ENCODE measurements at places on chromosomes 12 and 14.

GRCh38 chr12:108066583-108067577, 62.2 kb upstream of the WSCD2 start:
- no peak for DNase-seq

DNA sequence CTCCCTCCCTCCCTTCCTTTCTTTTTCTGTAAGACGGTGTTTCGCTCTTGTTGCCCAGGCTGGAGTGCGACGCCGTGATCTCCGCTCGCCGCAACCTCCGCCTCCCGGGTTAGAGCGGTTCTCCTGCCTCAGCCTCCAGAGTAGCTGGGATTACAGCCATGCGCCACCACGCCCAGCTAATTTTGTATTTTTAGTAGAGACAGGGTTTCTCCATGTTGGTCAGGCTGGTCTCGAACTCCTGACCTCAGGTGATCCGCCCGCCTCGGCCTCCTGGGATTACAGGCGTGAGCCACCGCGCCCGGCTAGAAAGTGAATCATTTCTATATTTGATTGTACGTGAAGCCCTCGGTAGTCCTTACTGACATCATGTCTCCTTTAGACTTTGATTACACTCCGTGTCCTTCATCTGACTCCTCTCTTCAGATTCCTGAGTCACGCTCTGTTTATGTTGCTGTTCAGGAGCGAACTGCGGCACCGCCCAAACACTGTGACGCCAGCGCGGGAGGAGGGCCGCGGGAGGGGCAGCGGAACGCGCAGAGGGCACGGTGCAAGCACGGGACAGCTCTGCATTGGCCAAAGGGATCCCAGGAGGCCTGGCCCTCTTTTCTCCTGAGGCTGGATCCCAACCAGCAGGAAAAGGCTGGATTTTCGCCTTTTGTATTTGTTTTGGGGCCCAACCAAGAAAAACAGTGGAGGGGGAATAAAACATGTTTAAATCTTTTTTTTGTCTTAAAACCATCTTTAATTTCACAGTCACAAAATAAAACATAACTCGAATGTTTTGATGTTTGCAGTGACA, 538 bp upstream of the GABARAPL1 start:
- DNase-seq: peak; percentile 89

GRCh38 chr12:27610374-27610773, 85.9 kb upstream of the REP15 start:
- peak; percentile 57 for DNase-seq

DNA sequence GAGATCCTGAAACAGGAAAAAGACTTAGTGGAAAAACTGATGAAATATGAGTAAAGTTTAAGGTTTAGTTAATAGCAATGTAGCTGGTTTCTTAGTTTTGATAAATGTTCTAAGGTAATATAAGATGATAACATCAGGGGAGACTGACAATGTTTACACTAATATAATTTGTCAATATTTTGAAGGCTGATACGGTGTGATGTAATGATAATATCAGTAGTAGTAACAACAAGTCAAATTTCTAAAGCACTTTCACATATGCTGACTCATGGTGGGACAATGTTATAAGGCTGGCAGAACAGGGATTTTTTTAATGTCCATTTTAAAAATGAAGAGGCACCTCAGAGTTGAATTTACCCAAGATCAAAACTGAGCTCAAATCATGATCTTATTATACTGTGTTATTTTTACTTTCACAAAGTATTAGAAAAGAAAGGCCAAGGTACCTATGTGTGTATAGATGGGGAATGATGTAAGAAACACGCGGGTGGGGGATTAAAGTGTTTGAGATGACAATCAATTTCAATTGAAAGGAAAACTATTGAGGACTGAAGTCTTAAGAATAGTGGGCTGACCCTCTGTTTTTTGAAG, 2.4 kb upstream of the FLRT2 start:
- no peak for DNase-seq

DNA sequence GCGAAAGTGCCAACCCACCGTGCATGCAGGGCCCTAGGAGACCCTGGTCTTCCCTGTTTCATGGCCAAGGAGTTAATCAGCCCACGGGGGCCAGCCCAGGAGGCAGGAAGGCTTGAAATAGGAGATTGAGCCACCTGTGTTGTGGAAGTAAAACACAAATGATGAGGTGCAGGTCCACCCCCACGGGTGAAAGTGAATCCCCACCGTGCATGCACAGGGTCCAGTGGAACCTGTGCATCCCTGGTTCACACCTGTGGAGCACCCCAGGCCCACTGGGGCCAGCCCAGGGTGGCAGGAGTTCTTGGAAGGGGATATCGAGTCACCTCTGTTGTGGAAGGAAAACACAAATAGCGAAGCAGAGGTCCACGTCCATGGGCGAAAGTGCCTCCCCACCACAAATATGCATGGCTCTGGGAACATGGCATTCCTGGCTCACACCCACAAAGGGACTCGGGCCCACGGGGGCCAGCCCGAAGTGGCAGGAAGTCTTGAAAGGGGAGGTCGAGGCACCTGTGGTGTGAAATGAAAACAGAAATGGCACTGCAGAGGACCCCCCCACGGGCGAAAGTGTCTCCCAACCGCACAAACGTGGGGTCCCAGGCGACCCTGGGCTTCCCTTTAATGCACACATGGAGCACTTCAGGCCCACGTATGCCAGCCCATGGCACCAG, 381.5 kb downstream of the ALG10 start:
- no peak for DNase-seq

DNA sequence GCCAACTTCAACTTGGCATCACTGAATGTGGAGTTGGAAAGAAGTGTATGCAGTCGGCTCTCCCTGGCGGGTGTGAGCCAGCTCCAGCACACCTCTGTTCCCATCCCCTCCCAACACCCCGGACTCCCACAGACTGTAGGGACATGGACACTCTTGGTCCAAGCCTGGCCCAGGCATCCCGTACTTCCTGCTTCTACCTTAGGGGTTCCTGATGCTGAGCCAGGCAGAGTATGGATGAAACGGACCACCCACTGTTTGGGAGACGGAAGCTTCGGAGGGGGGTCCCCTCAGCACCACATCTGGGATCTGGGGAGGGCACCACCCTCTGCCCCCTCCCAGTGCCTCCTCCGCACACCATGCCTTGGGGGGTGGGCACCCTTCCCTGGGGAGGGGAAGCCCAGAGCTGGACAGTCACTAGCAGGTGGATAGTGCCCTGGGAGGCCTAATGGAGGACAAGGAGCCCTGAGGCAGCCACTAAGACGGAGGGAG, 62.0 kb downstream of the LGMN start:
- DNase-seq: no peak

DNA sequence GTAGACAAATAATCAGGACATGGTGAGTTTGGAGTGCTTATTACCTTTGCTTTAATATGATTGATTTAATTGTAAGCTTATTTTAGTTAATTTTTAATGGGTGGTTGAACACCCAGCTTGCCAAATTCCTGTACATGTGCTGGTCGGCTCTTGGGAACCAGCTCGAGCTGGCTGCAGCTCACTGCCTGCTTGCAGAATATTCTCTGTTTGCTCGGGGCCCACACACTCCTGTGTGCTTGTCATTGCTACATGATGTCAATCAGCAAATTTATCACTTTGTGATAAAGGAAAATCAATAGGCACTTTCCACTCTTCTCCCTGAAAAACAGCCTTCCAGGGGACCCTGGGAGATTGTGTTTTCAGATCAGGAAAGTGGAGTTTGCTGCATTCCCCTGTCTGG, 141.1 kb upstream of the LHX5 start:
- no peak for DNase-seq

GRCh38 chr14:52949711-52950409, 990 bp downstream of the FERMT2 start:
- no peak for DNase-seq

DNA sequence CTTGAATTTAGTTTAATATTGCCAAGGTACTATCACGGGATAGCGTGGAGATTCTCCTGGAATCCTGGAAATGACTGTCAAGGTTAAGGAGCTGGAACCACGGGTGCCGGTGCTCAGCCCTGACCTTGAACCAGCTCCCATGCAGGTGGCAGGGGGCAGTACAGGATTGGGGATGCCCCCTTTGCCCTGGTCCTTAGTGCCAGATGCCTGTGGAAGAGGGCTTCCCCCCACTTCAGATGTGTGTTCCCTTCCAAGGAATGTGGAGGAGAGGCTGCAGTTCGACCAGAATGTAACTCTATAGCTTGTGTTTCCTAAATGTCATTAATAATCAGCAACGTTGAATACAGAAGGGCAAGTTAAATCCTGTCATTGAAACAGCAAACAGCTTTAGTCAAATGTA, 258.9 kb downstream of the VRK1 start:
- DNase-seq: no peak

GRCh38 chr12:57899010-57899662, 42.2 kb upstream of the ATP23 start:
- no peak for DNase-seq

- DNase-seq: no peak
Measured at GRCh38 chr14:66291756-66292155, 194.4 kb upstream of the CCDC196 start.

GRCh38 chr12:46831335-46832129, 5.7 kb upstream of the SLC38A4 start:
- no peak for DNase-seq

GRCh38 chr14:76753541-76754198, 7.6 kb upstream of the VASH1 start:
- DNase-seq: no peak

GRCh38 chr12:132160601-132161035, 16.4 kb downstream of the NOC4L start:
- DNase-seq: no peak

GRCh38 chr14:101398011-101398410, 163.3 kb upstream of the DIO3 start:
- DNase-seq: no peak

- no peak for DNase-seq
Measured at GRCh38 chr12:26172539-26172938, 22.8 kb upstream of the SSPN start.

- DNase-seq: no peak
Measured at GRCh38 chr14:68468437-68469207, 324.2 kb downstream of the ZFP36L1 start.

- DNase-seq: no peak
Measured at GRCh38 chr14:73237219-73237785, at the start of gene PAPLN. TSS of gene PAPLN (plus strand) at chr14:73237506. CDS start at chr14:73239779, 2,273 bp downstream.
